ENCODE measurements at places on chromosomes 7 and 10. TPM values are rescaled to one million over a fixed set of nuclear protein-coding genes. Genes with fewer than 3 reads are reported as not detected.

DNA sequence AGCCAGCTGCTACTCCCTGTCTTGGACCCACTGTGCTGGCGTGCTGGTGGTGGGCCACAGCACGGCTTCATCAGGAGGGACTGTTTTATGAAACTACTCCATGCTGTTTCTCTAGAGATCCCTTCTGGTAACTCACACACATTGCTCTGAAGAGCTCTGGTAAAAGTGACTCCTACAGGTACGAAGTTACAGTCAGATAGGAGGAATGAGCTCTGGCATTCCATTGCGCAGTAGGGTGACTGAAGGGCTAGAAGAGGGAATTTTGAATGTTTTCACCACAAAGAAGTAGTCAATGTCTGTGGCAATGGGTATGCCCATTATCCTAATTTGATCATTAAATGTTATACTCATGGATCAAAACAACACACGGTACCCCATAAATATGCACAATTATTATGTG, 609 bp downstream of the MAT1A start:
- peaks cover 45% of the 10 kb centered on the region for H3K27me3 ChIP-seq
- H3K4me1 ChIP-seq, result no peaks in the 10 kb centered on the region
- no peak overlapping the region for H3K4me3 ChIP-seq
- no peak overlapping the region for H3K27ac ChIP-seq
- no peaks in the 10 kb centered on the region for H3K36me3 ChIP-seq

Gene TYSND1
- 9.4 TPM for total RNA-seq

GRCh38 chr10:97128516-97129154, 57.1 kb downstream of the SLIT1 start:
- peak overlapping the region; percentile 22 for H3K27ac ChIP-seq
- no peaks in the 10 kb centered on the region for H3K4me1 ChIP-seq
- H3K27me3 ChIP-seq, result peaks cover 48% of the 10 kb centered on the region
- no peak for DNase-seq

DNA sequence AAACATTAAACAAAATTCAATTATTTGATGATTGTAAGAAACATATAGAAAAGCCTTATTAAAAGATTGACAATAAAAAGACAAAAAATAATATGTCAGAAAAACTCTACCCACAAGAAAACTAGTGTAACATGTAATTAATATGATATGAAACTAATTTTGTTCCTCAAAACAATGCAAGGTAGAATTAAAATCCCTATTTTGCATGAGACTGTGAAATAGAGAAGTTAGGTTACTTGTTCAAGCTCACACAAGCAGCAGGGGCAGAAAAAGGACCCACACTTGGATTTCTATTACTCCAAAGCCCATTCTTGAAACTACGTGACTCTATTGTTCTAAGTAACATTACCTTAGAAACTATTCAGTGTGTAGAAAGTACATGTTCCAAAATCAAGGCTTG, 96.4 kb downstream of the KCNMA1 start:
- H3K27ac ChIP-seq, result no peak overlapping the region
- H3K36me3 ChIP-seq, result peaks cover 4% of the 10 kb centered on the region
- H3K27me3 ChIP-seq, result no peaks in the 10 kb centered on the region
- no peak for DNase-seq

Gene C1QL3
- total RNA-seq, result not detected

Gene NEUROD6
- not detected for total RNA-seq

DNA sequence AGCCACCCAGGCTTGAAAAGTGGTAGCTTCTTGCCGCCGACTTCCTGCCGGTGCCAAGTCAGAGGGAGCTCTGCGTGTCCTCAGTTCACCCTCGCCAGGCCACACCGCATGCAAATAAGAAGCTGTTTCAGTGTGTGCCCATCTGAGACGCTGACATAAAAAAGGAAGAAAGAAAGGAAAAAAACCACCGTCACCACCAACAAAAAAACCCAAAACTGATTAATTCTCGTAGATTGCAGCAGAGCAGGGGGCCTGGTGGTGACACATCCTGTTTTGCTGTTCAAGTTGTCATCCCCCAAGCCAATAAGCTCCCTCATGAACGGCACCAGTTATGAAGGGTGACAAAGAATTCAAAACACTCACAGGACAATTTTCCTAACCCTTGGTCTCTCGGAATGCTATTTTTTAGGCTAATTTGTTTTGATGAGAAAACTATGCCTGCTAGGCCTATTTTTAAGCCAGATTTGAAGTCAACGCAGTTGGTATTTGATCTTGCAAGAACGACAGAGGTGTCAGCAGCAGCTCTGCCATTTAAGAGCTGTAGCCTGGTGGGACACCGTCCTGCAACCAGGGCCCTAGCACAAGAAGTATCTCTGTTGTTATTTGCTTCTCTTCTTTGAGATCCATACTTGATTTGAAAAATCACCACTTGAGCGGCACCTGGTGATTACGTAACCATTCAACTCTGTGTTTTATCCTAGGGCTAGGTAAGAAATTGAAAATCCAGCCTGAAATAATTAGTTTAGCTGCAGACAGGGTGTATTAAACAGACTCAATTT, 145.6 kb downstream of the PFKFB3 start:
- peaks cover 16% of the 10 kb centered on the region for H3K4me1 ChIP-seq
- H3K27ac ChIP-seq, result no peak overlapping the region
- H3K27me3 ChIP-seq, result no peaks in the 10 kb centered on the region
- peaks cover 2% of the 10 kb centered on the region for H3K36me3 ChIP-seq
- no peak for DNase-seq

DNA sequence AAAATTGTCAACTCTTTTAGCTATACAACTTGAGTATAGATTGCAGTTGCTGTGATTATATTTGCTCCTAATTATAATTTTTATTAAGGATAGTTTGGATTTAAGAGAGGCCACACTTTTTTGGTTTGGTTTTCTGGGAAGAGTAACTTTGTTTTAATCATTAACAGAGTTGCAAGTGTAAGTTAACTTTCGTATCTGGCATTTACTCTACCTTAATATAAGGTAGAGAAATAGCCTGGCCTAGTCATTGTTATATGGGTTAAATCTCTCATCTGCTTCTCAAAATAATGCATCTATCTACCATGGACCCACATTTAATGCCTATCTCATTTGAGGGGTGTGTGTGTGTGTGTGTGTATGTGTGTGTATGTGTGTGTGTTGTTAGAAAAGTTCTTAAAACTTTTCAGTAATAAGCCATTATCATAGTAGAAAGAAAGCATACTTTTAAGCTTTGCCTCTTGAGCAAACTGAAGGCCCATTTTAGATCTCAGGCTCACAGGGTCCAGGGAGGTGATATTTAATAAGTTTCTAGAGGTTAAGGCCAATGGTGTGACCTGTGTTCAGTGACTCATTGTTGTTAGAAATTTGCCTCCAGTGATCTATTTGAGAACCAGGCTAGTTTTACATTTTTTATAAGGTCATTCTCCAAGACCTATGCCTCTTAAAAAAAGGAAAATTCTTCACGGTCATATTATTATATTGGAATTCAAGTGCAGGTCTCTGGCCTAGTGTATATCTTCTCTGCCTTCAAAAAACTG, 10.9 kb upstream of the TEX47 start:
- no peak for DNase-seq
- H3K4me3 ChIP-seq, result no peak overlapping the region
- no peaks in the 10 kb centered on the region for H3K4me1 ChIP-seq
- H3K36me3 ChIP-seq, result no peaks in the 10 kb centered on the region

DNA sequence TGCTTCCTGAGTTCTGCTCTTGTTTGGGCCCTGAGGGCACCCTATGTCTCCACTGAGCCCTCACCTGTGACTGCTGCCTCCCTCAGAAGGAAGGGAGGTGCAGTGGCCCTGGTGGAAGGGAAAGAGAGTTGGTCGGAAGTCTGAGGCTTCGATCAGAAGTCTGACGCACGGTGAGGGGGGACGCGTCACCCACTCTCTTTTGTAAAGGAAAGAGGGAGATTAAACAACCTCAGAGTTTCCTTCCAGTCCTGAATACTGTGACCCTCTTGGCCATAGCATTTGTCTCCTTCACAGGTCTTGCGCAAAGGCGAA, 31.4 kb upstream of the TRIM8 start:
- peaks cover 8% of the 10 kb centered on the region for H3K36me3 ChIP-seq
- no peak overlapping the region for H3K4me3 ChIP-seq
- DNase-seq, result no peak
- H3K27me3 ChIP-seq, result no peaks in the 10 kb centered on the region

GRCh38 chr7:138072726-138073125, 3.5 kb upstream of the AKR1D1 start:
- H3K4me3 ChIP-seq, result no peak overlapping the region
- no peak overlapping the region for H3K27ac ChIP-seq
- H3K27me3 ChIP-seq, result peaks cover 1% of the 10 kb centered on the region
- H3K4me1 ChIP-seq, result no peaks in the 10 kb centered on the region

Gene CPVL
- 4.9 TPM for total RNA-seq

DNA sequence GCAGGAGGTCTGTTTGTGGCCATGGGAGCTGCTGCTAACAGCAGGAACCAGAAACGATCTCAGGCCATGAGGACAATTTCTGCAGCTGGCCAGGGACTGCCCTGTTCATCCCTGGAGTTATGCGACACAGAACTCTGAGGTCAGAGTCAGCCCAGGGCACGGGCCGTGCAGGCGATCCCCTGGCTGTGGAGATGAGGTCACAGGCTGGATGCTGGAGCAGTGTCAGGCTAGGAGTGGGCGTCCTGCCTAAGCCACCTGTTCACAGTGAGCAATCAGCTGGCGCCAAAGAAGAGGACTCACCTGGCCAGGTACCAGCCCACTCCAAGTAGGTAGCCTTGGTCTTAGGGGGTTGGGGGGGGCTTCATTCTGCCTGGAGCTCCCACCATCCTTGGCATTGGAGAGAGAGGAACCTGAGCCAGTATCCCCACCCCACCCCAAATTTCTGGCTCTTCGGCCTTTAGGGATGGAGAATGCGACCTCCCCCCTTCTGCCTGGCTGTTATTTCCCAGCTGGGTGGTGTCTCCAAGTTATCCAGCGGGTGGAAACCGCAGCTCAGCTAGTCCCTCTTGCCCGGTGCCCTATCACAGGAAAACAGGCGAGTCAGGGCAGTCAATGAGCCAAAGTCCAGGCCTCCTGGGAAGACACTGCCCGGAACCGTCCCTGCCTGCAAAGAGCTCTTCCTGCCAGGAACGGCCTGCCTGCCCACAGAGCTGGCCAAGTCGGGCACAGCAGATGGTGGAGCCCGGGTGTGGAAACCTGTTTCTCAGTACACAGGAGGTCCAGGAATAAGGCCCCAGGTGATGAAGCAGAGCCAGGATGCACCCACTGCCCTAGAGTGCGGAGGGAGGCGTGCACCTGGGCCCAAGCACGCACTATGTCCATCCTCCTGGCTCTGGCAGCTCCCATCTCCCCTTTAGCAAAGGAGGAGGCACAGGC, 1.8 kb upstream of the TTYH3 start:
- H3K4me3 ChIP-seq, result no peak overlapping the region
- H3K36me3 ChIP-seq, result no peaks in the 10 kb centered on the region
- H3K27ac ChIP-seq, result no peak overlapping the region
- no peaks in the 10 kb centered on the region for H3K27me3 ChIP-seq
- peaks cover 19% of the 10 kb centered on the region for H3K4me1 ChIP-seq

Gene CALU
- total RNA-seq, result 820 TPM
